ENCODE measurements at places on chromosomes 13 and 19. TPM values are rescaled to one million over a fixed set of nuclear protein-coding genes. Genes with fewer than 3 reads are reported as not detected.

TEX101 gene
- not detected for polyA plus RNA-seq

CNMD gene
- polyA plus RNA-seq = 0.43 TPM

GRCh38 chr13:26323764-26324163 lies 69.8 kb downstream of the CDK8 start:
- no peak overlapping the region for H3K4me3 ChIP-seq
- H3K36me3 ChIP-seq = no peaks in the 10 kb centered on the region
- no peaks in the 10 kb centered on the region for H3K27me3 ChIP-seq
- peaks cover 4% of the 10 kb centered on the region for H3K4me1 ChIP-seq
- no peak for DNase-seq
- H3K27ac ChIP-seq = no peak overlapping the region

DNA sequence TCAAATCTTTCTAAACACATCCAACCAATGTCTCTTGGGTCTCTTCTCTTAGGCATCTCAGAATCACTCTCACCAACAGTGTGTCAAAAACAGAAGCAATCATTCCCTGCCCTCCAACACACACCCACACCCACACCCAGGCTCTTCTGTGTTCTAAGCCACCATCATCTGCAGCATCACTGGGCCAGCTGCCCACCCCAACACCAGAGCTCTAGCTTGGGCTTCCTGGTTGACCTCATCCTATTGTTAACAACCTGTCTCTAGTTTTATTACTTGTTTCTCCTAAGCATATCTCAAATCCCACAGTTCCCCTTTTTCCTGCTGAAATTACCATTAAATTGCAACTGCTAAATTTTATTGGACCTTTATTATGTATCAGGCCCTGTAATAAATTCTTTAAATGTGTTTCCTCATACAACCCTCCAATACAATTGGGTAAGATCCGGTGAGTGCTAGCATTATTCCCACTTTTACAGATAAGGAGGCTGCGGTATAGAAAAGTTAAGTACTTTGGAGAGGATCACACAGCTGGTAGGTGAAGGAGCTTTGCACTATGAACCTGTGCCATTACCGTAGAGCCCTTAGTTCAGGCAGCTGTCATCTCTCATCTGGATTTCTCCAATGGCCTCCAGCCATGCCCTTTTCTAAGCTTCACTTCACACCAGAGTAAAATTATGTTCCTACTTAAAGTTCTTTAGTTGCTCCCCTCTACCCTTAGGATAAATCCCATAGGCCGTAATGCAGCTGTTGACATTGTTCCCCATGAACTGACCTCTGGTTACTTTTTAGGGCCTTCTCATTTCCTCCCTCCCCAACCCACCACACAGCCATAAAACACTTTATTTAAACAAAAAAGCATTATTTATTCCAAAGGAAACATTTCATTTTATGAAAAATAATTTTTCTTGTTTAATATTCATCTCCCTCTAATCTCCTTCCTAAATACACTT lies 227.7 kb downstream of the B3GLCT start:
- no peak for DNase-seq
- no peaks in the 10 kb centered on the region for H3K4me1 ChIP-seq
- no peak overlapping the region for H3K27ac ChIP-seq
- peaks cover 7% of the 10 kb centered on the region for H3K27me3 ChIP-seq
- no peaks in the 10 kb centered on the region for H3K36me3 ChIP-seq
- H3K4me3 ChIP-seq = no peak overlapping the region

DNA sequence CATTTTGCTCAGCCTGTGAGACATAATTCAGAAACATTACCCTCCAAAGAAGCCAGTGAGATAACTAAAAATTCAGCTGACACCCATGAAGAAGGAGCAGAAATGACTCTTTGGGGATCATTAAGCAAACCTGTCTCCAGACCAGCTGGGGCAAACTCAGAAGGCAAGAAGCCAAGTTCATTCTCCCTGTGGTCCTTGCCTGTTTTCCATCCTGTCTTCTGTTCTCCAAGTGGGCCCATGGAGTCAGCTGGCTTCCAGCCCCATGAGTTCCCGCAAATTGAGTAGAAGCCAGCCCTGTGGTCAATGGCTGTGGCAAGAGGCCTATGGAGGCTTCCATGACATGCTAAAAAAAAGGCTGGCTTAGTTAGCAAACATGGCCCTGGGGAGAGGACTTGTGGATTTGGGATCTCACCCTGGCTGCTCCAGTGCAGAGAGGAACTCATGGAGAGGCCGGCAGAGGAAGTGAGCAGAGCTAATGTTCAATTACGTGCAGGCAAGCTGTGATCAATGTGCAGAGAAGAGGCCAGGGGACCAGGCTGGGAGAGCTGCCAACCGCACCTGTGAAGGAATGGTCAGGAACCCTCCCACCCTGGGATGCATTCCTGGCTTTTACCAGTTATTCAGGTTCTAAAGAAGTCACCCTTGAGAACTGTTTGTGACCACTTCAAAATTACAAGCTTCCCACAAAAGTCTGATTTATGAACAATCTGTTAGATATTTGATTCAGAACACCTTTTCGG lies 229.1 kb downstream of the TSHZ3 start:
- no peak overlapping the region for H3K27ac ChIP-seq
- no peaks in the 10 kb centered on the region for H3K36me3 ChIP-seq
- no peak for DNase-seq
- no peak overlapping the region for H3K4me3 ChIP-seq
